ENCODE measurements at places on chromosomes 2 and 18. TPM values are rescaled to one million over a fixed set of nuclear protein-coding genes. Genes with fewer than 3 reads are reported as not detected.

The NYAP2 gene
- not detected for total RNA-seq

The TUBB8B gene
- not detected for total RNA-seq

DNA sequence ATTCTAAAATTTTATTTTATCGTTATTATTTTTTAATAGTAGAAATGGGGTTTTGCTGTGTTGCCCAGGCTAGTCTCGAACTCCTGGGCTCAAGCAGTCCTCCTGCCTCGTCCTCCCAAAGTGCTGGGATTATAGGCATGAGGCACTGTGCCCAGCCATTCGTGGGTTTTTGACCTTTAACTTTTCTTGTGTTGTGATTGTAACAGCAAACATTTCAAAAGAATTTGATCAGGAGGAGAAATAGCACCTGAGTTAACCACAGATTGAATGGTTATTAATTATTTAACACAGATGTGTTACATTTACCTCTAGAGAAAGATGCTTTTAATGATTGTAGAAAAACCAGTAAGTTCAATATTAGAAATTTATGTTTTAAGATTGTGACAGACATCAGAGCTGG, 132.0 kb downstream of the HAUS1 start:
- DNase-seq = no peak

GRCh38 chr18:54277899-54278298, 8.6 kb downstream of the POLI start:
- DNase-seq = no peak

DNA sequence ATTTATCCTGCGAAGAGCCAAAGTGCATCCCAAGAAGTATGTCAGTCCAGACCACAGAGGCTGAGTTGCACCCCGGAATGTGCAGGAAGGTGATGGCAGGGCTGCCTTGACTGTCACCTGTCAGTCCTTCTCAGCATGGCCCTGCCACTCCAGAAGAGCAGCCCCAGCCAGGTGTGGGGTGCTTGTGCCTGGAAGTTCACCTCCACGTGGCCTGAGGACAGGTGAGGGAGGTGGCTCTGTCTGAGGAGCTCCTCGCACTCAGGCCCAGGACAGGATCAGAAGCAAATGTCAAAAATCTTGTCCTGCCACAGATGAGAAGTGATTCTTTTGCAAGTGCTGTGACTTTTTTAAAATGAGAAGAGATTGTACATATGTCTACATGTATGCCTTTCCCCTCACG, 31.4 kb upstream of the B3GNT7 start:
- no peak for DNase-seq

DNA sequence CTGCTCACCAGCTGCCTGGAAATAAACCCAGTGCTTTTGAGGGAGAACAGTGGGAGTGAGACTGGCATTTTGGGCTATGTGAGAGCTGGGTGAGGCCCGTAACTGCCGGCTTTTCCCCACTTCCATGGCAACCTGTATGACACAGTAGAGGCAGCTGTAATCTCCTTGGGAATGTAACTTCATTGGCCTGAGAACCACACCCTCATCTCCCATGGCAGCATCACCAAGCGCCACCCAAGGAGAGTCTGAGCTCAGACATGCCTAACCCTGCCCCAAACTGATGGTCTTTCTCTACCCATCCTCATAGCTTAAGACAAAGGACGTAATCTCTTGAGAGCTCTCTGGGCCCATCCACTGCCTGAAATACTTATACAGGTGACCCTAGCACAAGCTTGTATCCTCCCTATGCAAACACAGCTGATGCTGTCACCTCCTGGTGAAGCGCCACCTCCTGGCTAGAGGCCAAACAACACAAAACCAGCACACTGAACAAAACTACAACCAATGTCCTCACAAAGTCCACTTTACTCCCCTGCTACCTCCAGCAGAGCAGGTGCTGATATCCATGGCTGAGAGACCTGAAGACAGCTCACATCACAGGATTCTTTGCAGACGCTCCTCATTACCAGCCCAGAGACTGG, 763.4 kb upstream of the NRXN1 start:
- DNase-seq = no peak

GRCh38 chr18:65202091-65202490, 548.7 kb upstream of the CDH7 start:
- DNase-seq = no peak

- no peak for DNase-seq
Measured at GRCh38 chr2:128949360-128949759, 630.7 kb upstream of the HS6ST1 start.

The AQP4 gene
- total RNA-seq = not detected

The HSPE1 gene
- 66.3 TPM for total RNA-seq

- DNase-seq = no peak
Measured at GRCh38 chr2:69501301-69501700, 64.1 kb upstream of the NFU1 start.
